ENCODE measurements at places on chromosomes 1 and 21.
A peak's percentile ranks its signal among the peaks of the same experiment; 100 is the strongest.

GRCh38 chr1:228118040-228118439, 8.9 kb upstream of the MRPL55 start:
- DNase-seq: no peak

DNA sequence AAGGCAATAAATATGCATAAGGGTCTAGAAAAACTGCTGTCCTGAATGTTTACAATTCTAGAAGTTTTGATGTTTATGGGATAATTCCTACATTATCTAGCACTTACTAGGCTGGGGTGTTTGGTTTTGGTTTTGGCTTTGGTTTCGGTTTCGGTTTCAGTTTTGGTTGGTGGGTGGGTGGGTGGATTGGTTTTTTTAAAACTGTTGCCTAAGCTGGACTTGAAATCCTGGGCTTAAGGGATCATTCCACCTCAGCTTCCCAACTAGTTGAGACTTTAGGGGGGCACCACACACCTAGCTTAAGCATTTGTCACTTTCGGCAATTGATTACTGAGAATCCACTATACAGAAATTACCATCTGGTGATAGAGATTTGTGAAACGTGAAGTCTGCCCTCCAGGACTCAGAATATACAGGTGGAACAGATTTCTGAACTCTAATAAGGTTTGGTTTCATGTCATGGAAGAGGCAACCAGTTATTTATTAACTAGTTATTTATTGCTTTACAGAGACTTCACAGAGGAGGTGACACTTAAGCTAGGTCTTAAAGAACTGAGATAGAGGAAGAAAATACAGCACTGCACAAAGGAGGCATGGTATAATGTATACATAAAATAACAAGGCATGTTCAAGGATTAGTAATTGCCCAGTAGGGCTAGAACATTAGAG, 69.6 kb downstream of the PIK3R3 start:
- DNase-seq: peak; percentile 32

- DNase-seq: no peak
Observed at GRCh38 chr21:42296501-42296900, 18.7 kb downstream of the TFF3 start.

DNA sequence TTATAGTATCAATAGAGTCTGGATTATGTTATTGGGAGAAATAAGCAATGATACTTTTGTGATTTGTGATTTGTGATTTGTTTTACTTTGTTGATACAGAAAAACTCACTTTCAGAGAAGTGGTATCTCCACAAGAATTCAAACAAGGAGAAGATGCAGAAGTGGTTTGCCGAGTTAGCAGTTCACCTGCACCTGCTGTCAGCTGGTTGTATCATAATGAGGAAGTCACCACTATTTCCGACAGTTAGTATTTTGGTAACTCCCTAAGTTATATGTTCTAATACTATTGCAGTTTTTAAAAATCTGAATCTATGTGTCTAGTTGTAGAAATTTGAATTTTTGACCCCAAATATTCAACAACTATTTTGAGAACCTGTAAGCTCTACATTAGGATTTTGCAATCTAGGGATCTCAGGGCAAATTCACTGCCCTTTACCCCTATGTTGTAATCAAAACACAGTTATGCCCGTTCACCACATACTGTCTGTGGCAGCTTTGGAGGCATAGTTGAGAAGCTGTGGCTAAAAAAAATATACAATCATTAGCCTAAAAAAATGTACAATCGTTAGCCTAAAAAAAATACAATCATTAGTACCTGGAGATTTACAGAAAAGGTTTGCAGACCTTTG, 288.1 kb downstream of the NCAM2 start:
- no peak for DNase-seq

DNA sequence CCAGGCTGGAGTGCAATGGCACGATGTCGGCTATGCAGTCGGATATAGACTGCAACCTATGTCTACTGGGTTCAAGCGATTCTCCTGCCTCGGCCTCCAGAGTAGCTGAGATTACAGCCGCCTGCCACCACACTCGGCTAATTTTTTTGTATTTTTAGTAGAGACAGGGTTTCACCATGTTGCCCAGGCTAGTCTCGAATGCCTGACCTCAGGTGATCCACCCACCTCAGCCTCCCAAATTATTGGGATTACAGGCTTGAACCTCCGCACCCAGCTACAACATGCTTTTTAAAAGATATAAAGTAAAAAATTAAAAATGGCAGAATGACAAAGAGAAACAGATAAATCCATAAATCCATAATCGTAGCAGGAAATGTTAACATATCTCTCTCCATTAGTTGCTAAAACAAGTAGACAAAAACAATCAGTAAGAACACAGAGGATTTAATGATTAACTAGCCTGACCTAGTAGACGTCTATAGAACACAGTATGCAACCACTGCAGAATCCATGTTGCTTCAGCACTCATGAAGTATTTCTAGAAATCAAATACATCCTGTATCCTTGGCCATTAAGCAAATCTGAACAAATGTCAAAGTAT, 59.9 kb upstream of the SPOCD1 start:
- DNase-seq: no peak

DNA sequence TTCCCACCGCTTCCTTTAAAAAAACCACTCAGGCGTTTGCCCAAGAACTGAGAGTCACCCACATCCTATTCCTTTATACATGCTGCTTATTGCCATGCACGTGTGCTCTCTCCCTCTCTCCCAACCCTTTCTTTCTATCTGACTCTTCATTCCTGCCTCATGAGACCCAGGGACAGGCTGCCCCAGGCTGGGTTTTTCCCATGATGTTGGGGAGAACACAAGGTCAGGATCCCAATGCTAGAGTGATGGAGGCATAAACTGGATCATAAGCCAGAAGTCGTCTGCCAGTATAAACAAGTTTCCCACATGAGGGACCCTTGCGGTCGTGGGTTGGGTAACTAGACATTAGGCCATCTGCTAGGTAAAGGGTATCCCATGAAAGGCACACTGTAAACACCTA, 64.9 kb downstream of the CD2 start:
- no peak for DNase-seq

DNA sequence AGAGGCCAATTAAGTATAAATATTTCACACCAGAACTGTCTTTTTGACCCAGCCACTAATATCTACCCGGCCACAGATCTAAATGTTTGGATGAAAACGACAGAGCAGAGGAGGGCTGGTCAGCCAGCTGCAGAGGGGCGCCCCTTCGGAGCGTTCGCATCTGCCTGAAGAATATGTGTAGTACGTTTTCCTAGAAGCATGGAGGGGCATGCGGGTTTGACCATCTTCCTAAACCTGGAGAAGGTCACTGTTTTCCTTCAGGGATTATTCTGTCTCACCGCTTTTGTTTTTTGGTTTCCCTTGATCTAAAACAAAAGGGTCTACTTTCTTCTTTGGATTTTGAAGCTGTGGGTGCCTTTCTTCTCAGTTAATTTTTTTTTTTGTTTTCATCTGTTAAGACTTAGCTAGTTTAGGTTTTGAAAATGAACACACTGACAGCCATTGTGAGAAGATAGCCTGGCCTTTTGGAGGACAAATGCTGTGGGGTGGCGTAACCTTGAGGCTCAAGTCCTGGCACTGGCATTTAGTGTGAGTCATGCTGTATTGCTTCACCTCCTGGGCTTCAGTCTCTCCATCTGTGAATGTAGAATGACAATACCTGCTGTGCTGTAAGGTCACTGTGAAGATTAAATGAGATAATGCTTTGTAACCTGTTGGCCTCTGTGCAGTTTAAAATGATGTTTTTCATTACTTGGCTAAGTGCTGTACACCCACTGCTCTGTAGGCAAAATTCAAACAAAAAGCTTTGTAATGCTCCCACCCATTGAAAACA, 74.1 kb upstream of the IRF2BP2 start:
- DNase-seq: no peak

DNA sequence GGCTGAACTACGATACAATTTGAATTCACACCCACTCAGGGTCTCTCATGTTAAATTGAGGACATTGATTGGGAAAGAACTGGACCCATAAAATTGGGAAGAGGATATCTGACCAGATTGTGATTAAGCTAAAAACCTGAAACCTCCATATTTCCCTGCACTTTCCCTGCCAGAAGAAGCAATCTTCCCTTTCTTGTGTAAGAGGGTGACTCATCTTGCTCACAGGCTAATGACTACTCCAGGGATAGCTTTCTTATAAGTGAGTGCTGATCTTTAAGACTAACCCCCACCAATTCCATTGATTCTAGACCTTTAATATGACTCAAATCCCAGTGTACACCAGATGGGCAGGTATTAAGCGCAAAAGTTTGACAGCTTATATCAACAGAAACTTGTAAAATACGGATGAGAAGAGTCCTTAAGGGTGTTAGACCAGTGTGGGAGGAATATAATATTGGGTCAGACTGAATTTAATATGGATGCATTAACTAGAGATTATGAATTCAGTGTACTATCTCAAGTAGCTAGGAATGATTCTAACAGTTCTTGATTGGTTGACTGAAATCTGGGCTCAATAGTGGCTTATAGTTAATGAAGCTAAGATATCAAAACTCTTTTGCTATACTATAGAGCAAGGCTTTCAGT, 12.1 kb upstream of the SGIP1 start:
- no peak for DNase-seq

DNA sequence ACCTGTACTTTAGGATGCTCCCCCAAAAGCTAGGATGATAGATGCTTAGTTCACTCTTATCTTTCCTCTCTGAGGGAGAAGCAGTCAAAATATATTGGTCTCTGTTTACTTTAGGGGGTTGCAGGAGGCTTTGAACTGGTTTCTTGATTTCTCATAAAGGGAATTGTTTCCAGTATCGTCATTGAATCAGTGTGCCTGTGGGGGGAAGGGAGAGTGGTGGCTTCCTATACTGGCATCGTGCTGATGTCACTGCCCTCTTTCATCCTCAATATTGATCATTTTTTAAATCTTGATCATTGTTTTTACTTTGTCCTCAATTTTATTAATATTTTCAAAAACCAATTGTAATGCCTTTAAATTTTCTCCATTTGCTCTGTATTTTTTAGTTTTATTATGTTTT, 40.2 kb upstream of the CFHR3 start:
- DNase-seq: no peak

DNA sequence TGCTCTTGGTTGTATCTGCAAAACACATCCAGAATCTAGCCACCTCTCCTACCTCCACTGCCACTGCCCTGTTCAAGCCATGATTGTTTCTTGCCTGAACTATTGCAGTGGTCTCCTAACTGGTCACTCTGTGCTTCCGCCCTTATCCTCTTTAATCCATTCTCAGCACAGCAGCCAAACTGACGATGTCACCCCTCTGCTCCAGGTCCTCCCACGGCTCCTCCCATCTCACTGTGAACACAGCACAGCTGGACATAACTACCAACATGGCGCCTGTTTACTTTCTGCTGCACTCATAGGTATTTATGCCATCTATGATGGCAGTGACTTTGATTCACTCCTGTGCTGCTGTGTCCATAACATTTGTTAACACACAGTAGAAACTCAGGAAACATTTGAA, 406.7 kb downstream of the DISC1 start:
- DNase-seq: no peak

GRCh38 chr1:94250341-94250740, 13.0 kb upstream of the ARHGAP29 start:
- no peak for DNase-seq

DNA sequence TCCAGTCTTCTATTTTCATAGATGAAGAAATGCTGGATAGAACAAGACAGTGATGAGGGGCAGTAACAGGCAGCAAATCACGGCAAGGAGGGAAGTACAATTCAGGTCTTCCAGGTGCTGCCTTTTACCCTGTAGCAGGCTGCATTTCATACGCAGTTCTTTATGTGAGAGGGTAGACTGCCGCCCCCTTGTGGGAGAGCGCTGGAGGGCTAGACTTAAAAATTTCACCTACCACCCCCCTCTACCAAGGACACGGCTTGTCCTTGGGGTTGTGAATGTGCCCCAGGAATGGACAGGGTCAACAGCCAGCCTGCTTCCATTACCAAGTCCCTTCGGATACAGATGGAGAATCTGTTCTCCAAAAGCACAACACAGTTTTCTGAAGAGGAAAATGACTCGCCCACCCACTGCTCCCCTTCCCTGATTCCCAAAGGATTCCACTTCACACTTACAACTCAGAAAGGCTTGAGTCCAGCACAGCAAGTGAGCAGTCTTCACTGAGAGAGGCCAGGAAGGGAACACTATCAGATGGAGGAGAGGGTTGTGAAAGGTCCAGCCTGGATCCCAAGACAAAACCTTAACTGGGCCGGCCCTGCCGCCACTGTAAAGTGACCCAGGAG, 7.4 kb downstream of the WDR77 start:
- DNase-seq: peak; percentile 66

DNA sequence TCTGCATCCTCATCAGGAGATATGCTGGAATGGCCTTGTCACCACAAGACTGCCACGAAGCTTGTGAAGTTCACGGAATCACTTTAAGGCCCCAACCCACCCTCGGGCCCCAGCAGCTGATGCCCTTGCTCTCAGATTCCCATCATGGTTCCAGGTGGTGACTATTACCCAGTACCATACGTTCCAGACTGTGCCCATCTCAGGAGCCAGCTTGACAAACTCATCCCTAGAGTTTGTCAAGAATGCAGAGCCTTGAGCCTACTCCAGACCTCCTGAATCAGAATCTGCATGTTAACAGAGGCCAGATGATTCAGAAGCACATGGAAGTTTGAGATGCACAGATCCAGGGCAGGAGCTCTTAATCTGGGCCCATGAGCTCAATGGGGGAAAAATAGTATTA, 53.9 kb upstream of the RBM15 start:
- DNase-seq: no peak

DNA sequence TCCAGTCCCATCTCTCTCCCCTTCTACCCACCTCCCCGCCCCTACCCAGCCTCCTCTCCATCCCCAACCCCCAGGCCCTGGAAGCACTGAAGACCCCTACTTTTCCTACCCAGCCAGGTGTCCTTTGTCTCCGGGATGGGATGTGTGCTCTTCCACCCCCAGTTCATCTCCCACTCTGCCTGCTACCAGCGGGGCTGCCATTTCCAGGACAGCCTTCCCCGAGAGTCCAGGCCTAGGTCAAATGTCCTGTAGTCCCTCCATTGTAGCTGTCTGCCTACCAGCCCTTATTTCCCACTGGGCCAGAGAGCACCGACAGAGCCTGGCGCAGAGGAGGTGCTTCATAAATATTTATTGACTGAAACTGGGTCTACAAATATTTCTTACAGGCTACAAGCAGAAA, 72.0 kb upstream of the TLR5 start:
- DNase-seq: no peak

DNA sequence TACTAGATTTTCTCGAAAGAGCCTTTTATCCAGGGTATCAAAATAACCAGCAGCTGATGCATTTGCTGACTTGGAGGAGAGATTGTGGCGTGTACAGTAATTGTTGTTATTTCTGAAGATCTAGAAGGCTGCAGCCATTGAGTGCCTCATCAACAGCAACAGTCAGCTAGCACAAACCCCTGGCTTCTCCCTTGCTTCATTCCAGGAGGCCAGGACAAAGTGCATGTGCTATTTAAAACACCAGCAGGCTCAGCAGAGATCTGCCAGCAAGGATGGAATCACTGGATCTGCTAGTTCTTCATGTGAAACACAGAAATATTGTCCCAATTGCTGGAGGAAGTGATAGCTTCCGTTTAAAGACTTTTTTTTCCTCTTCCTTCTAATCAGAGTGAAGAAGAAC, 2.8 kb upstream of the NGF start:
- DNase-seq: no peak

DNA sequence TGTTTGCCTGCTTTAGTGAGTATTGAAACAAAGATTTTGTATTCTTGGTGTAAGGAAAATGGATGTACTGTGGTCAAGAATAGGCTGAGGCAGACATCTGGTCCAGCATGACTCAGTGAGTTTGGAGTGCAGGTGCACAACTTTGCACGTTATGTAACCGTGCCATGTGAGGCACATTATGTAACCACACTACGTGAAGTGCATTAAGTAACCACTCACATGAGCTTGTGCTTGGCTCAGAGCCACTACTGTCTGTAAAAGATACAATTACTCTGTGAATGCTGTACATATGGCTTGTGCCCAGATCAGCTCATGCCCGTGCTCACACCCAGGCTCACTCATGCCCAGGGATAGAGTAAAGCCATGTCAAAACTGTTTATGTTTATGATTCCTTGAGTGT, 216.8 kb downstream of the CTH start:
- DNase-seq: no peak

Data from stimulated activated CD4-positive, alpha-beta T cell treated with anti-CD3 and anti-CD28 coated beads, Interleukin-4, amount 100 ng/mL, for 1 hour (primary cell).